B cell (primary cell): ENCODE measurements at places on chromosomes 7 and 10.
A peak's percentile ranks its signal among the peaks of the same experiment; 100 is the strongest.

DNA sequence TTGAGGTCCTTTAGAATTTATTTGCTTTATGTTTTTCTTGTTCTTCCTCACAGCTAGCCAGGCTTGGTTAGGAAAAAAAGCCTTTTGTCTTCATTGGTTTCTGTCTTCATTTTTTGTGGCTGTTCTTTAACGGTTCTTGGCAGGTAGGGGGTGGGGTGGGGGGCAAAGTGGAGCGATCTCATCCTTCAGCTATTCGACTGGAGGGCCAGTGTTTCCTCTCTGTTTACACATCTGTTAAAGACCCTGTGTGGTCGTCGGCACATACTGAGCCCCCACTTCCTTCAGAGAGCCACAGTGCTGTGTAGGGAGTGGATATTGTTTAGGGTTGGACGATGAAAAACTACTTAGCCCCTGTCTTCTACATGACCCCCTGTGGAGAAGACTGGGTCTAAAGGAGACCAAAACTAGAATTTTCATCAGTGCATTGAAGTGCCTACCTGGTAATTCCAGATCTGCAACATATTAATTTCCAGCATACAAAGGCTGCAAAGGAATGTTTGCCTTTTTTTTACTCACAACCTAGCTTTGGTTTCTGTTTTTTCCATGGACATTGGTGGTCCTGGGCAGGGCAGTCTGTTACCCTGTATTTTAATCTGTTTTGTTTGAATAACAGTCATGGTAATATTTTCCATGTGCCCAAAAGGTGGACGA, 29.0 kb downstream of the PRPF18 start:
- H3K27ac ChIP-seq: no peak overlapping the region
- no peaks in the 10 kb centered on the region for H3K27me3 ChIP-seq
- no peaks in the 10 kb centered on the region for H3K4me1 ChIP-seq
- H3K4me3 ChIP-seq: no peak overlapping the region

DNA sequence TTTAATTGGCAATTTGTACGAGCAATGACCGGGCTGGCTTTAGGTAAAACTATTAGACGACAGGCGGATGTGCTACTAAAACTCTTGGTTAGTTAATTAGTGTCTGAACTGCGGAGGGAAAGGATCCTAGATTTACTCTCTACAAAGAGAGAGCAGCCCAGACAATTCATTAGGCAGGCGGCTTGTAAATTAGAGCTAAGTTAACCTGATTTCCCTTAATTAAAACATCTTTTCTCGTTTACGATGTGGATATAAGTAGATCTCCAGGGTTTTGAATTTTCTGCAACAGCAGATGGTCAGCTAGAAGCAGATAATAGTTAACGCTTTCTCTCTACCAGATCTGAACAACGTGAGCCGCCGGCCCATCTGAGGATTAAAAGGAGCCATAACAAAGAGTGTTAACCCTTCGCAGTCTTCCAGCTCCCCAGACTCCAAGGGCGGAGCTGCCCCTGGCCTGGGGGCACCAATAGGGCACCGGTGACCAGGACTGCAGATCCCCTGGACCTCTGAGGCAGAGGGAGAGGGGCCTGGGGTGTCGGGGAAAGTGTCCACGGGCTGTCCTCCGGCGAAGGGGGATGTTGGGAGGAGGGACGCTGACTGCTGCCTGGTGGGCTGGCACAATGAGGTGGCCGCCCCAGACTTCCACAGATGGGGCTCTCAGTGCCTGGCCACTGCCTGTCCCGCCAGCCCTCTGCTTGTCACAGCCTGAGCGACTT, 6.3 kb upstream of the UNCX start:
- H3K27me3 ChIP-seq: peaks cover 76% of the 10 kb centered on the region
- peak; percentile 29 for DNase-seq
- H3K4me3 ChIP-seq: no peak overlapping the region
- no peaks in the 10 kb centered on the region for H3K4me1 ChIP-seq
- H3K27ac ChIP-seq: no peak overlapping the region
- no peaks in the 10 kb centered on the region for H3K36me3 ChIP-seq

GRCh38 chr10:16954280-16955030, 137.2 kb upstream of the RSU1 start:
- H3K36me3 ChIP-seq: no peaks in the 10 kb centered on the region
- DNase-seq: no peak
- H3K4me1 ChIP-seq: no peaks in the 10 kb centered on the region
- no peaks in the 10 kb centered on the region for H3K27me3 ChIP-seq
- no peak overlapping the region for H3K4me3 ChIP-seq
- H3K27ac ChIP-seq: no peak overlapping the region

DNA sequence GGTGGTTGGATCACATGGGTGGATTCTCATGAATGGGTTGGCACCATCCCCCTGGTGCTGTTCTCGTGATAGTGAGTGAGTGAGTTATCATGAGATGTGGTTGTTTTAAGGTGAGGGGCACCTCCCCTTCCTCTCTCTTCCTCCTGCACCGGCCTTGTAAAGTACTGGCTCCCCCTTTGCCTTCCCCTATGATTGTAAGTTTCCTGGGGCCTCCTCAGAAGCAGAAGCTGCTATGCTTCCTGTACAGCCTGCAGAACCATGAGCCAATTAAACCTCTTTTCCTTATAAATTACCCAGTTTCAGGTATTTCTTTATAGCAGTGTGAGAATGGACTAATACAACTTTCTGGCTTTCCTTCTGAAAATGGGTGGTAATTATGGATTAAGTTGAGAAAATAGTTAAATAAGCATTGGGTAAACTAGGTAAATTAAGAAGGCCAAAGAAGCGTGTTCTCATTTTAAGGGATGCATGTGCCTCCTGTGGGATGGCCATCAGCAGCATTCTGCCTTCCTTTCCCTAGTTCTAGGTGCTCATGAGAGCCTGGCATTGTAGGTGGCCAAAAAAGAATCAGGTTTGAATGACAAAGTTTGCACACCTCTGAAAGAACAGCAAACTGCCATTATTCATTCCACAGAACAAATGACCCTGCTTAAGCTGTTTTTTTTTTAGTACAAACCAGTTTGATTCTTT, 241.4 kb upstream of the CCDC6 start:
- no peaks in the 10 kb centered on the region for H3K4me1 ChIP-seq
- H3K4me3 ChIP-seq: no peak overlapping the region
- no peaks in the 10 kb centered on the region for H3K27me3 ChIP-seq
- H3K27ac ChIP-seq: no peak overlapping the region
- H3K36me3 ChIP-seq: no peaks in the 10 kb centered on the region
- DNase-seq: no peak

DNA sequence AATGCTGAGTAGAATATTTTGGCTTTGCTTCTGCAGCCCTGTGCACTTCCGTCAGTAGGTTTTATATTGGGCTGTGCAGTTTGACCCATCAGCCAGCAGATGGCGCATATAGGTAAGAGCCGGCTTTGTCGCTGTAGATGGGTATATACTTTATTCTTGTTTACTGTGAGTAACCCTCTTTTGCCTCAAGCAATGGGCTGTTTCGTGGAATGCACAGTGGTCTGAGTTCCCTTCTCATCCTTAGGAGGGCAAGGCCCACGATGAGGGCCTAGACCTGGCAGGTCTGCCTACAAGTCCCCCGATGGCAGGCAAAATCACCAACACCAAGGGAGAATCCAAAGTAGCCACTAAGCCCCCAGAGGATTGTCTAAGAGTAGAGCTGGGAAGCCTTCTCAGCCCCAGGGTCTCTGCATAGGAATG, 1002.9 kb upstream of the KCND2 start:
- H3K27ac ChIP-seq: no peak overlapping the region
- H3K36me3 ChIP-seq: no peaks in the 10 kb centered on the region
- no peaks in the 10 kb centered on the region for H3K27me3 ChIP-seq
- H3K4me1 ChIP-seq: no peaks in the 10 kb centered on the region
- no peak overlapping the region for H3K4me3 ChIP-seq

DNA sequence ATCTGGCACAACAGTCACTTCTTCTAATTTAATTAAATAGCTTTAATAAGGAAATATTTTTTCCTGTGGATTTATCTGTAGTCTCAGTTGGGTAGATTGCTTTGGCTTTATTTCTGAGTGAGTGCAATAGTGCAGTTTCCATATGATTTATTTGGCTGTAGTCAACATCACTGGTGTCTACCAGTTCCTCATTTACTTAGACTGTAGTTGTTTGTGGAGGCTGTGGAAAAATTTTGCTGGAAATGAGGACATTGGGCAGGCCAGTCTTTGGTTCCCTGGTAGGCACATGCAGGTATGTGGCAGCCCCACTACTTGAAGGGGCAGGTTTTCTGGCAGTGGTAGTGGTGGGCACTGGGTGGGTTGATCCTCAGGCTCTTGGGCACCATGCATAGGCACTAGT, 15.5 kb downstream of the TAS2R40 start:
- H3K27ac ChIP-seq: no peak overlapping the region
- no peak for DNase-seq
- H3K4me3 ChIP-seq: no peak overlapping the region
- H3K36me3 ChIP-seq: no peaks in the 10 kb centered on the region
- no peaks in the 10 kb centered on the region for H3K27me3 ChIP-seq
- peaks cover 4% of the 10 kb centered on the region for H3K4me1 ChIP-seq

- H3K36me3 ChIP-seq: no peaks in the 10 kb centered on the region
- H3K4me1 ChIP-seq: no peaks in the 10 kb centered on the region
- no peaks in the 10 kb centered on the region for H3K27me3 ChIP-seq
- H3K4me3 ChIP-seq: no peak overlapping the region
These were observed 149.2 kb downstream of the REEP3 start for GRCh38 chr10:63670291-63670898.

- no peak for DNase-seq
- H3K4me1 ChIP-seq: no peaks in the 10 kb centered on the region
- H3K27ac ChIP-seq: no peak overlapping the region
These were observed 233.8 kb upstream of the GRB10 start for GRCh38 chr7:51016546-51016945.

GRCh38 chr10:60549686-60550085, 160.0 kb upstream of the ANK3 start:
- no peaks in the 10 kb centered on the region for H3K36me3 ChIP-seq
- H3K27me3 ChIP-seq: no peaks in the 10 kb centered on the region
- H3K4me1 ChIP-seq: no peaks in the 10 kb centered on the region
- no peak overlapping the region for H3K27ac ChIP-seq
- no peak overlapping the region for H3K4me3 ChIP-seq
- no peak for DNase-seq

DNA sequence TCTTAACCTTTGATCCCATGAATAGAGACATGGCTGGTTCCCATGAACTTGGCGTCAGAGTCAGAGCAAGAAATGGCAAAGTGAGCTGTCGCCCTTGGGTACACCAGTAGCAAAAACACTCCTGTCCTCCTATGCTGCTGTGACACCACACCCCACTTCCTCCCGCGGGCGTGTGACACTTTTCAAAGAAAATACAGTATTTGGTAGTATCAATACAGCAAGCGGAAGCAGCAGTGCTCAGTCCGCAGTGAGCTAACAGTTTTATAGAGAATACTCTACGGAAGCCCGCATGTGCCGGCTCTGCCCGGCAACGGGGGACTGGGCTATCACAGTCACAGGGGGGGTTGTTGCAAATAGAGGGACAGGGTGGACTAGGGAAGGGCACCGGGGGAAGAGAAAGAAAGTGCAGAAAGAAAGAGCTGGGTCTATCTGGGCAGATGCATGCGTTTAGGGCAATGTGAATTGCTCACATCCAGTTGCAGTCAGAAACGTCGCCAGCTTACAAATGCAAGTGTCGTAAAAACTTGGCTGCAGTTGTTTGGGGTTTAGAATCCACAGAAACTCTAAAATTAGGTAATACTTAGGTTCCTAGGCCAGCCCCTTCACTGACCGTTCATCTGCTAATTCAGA, 49.8 kb downstream of the PRKCQ start:
- H3K4me1 ChIP-seq: no peaks in the 10 kb centered on the region
- H3K27me3 ChIP-seq: no peaks in the 10 kb centered on the region
- H3K4me3 ChIP-seq: no peak overlapping the region
- no peak for DNase-seq
- H3K36me3 ChIP-seq: no peaks in the 10 kb centered on the region

DNA sequence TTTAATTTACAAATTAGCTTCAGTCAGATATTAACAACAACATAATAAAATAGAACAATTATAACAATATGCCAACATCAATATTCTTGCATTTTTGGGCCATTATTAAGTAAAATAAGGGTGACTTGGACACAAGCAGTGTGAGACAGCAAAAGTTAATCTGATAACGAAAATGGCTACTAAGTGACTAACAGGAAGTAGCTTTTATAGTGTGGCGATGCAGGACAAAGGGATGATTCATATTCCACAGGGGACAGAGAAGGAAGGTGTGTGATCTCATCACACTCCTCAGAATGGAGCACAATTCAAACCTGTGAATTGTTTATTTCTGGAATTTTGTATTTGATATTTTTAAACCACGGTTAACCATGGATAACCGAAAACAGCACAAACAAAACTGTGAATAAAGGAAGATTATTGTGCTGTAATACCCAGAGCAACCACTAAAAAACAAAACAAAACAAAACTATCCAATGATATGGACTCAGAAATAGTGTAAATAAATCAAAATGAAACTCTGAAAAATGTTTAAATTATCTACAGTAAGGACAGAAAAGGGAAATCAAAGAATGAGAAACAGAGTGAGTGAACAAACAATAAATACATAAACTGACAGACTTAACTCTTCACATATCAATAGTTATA, 66.9 kb upstream of the TFEC start:
- no peaks in the 10 kb centered on the region for H3K4me1 ChIP-seq
- no peak for DNase-seq
- no peak overlapping the region for H3K4me3 ChIP-seq
- H3K36me3 ChIP-seq: no peaks in the 10 kb centered on the region
- no peaks in the 10 kb centered on the region for H3K27me3 ChIP-seq

GRCh38 chr7:136585954-136586670, 282.3 kb upstream of the CHRM2 start:
- no peak for DNase-seq
- H3K4me1 ChIP-seq: no peaks in the 10 kb centered on the region
- no peaks in the 10 kb centered on the region for H3K36me3 ChIP-seq
- H3K4me3 ChIP-seq: no peak overlapping the region
- H3K27ac ChIP-seq: no peak overlapping the region

DNA sequence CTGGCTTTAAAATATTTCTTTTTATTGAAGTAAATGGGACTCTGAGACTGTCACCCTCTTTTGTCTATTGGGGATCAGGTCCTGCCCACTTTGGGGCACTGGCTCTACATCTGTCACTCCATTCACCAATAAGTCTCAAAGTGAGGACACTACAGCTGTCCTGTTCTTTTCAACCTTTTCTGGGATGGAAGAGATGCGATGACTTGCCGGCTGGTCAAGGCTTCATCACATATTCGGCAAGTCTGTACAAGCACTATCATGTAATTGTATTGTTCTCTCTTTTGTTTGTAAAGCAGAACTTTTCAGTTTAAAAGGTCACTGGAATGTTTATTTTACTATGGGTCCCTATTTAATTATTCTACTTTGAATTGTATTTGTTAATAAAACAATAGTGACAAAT, 17.7 kb upstream of the SP8 start:
- H3K4me1 ChIP-seq: no peaks in the 10 kb centered on the region
- no peak for DNase-seq
- no peaks in the 10 kb centered on the region for H3K36me3 ChIP-seq
- no peaks in the 10 kb centered on the region for H3K27me3 ChIP-seq
- no peak overlapping the region for H3K4me3 ChIP-seq
